ENCODE measurements at places on chromosomes 2 and 18.

- DNase-seq, result no peak
Observed at GRCh38 chr2:170847716-170848115, 31.0 kb downstream of the GAD1 start.

DNA sequence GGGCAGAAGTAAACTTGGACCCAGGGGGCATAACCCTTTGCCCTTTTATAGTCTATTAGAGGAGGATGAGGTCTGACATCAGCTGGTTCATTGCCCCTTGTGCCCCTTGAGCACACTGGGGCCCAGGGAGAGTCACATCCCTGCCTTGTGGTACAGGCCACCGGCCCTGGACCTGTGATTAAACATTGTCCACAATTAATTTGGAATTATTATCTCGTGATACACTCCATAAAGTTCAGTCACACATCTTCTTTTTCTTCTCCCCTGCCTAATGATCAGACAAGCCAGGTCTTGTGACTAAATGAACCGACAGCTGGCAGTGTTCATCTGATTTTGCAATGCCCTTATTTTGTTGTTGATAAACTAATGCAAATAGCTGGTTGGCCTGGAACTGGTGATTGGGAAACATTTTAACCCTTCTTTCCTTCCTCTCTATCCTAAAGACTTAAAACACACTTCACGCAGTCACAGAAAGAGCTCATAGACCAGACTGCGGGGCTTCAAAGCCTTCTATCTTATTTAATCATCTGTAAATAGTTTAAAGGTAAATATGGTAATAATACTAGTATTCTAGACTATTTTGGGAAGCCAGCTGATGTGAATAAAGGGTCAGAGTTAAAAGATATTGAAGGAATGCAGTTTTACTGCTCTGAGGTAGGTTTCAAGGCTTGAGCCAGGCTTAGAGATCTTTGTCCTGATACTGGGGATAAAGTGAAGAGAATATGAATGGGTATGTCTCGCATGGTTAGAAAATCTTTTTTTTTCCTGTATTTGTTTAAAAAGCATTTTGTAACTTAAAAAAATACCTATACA is 13.4 kb downstream of the IL1R1 start:
- no peak for DNase-seq

- DNase-seq, result no peak
Observed at GRCh38 chr2:236303935-236304334, 39.7 kb upstream of the ASB18 start.

DNA sequence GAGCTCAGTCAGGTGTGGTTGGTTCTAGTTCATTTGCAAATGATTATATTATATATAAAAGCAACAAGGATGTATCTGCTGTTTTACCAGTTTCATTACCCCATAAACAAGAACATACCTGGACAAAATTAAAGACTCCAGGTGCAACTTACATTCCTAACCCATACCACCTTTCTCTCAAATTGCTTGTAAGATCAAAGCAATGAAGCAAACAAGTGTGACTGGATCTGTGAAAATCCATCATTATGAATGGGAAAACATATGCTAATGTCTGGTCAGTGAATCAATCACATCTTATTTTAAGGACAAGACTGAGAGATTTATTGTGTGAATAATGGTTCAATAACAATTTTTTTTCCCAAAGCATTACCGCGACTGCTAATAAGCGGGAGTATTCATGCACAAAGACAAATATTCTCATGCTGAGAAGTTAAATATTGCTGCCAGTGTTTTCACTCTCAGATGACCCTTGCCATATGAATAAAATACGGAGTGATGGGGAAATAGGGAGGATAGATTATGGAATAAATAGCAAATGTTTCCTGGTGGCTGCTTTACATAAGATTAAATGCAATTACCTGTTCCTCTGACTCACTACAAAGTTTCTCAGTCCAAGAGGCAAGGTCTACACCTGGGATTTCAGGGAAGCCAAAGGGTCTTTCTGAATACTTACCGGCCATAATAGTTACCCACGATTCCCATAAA is 59.3 kb downstream of the WDR75 start:
- no peak for DNase-seq

GRCh38 chr2:125224188-125224587 is 1199.1 kb downstream of the CNTNAP5 start:
- DNase-seq, result no peak

DNA sequence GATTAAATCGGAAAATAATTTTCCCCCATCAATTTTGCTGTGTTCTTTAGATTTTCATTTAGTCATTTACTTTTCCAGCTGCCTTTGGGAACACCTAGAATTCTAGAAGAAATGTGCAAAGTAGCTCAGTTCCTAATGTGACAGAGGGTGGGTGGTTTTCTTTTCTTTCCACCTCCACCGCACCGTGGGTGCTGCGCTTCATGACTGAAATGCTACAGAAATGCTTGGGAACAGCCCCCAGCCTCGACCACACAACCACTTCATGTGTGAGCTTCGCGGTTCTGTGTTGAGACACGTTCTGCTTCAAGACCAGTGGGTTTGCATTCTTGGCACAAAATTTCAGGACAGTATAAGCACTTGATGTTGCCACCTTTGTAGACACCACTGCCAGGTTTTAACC is 30.9 kb downstream of the E2F6 start:
- no peak for DNase-seq

- no peak for DNase-seq
Observed at GRCh38 chr2:239468491-239469105, 67.8 kb upstream of the HDAC4 start.

- no peak for DNase-seq
Observed at GRCh38 chr2:71679491-71679890, 226.1 kb downstream of the DYSF start.

- DNase-seq, result no peak
Observed at GRCh38 chr2:207157162-207157481, 8.6 kb downstream of the KLF7 start.

GRCh38 chr2:60432035-60432601 is 121.3 kb downstream of the BCL11A start:
- DNase-seq, result no peak

GRCh38 chr2:109611467-109612095 is 2.2 kb downstream of the SEPTIN10 start:
- no peak for DNase-seq

GRCh38 chr18:57976230-57976773 is 67.7 kb upstream of the NEDD4L start:
- no peak for DNase-seq

- no peak for DNase-seq
Observed at GRCh38 chr2:79758042-79758441, 245.2 kb downstream of the CTNNA2 start.

DNA sequence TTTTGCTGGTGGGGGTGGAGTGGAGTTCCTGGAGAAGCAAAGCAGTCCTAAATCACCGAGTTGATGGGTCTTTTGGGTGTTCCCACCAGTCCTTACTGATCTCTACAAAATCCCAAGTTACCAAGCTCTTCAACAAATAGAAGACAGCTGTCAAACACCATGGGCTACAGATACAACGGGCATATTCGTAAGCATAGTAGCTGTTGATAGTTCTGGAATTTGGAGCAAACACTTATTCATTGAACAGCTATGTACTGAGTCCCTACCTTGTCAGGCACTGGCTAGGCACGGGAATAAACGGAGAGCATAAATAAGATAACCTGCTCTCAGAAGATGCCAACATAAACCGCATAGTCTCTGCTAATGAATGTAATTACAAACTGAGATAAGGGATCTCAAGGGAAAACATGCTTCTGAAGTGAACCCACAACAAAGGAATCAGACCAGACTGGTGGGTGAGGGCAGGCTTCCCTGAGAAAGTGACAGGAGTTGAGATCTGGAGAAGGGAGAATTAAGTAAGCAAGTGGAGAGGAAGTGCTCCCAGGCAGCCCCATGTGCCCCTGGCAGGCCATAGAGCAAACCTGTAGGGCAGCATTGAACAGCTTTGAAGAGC is 947 bp upstream of the ANKRD44 start:
- DNase-seq, result no peak

- DNase-seq, result no peak
Observed at GRCh38 chr2:188984065-188984491, 9.9 kb downstream of the COL3A1 start.

GRCh38 chr2:175807031-175807873 is 194.8 kb downstream of the LNPK start:
- no peak for DNase-seq

DNA sequence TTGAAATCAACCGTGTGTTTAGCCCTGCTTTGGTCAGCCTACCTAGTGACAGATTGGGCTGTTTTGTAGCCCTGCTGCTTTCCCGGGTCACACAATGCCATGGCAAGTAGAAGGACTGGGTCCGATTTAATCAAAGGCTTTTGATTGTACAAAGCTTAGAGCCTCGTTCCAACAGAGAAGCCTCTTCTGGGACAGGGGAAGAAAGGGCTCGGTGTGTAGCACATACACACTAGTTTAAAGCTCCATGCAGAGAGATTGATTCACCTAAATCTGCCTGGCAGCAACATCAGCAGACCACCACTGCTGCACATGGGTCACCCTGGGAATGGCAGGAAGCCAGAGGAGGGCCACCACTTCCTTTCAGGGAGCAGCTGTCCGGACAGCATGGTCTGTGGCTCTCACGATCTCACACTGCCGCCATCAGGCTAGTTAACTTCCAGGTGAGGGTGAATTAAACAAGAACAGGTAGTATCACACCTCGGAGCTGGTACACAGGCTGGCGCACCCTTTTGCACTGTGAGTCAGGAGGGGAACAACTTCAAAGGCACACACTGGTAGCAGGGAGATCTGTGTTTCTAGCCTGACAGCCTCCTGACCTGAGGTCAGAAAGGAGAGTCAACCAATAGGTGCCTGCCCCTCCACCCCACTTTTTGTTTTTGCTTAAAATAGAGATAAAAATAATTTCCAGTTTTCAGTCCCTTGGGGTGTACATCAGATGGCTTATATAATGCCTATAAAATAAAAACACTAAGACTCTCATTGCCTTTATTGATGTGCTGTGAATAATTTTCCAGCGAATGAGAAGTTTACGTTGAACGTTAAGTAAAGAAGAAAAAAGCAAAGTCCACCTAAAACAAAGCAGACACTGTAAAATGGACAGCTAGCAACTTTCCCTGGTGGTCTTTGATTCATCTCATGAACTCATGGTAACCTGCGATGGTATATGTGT is 108.5 kb downstream of the CDCA7 start:
- no peak for DNase-seq

DNA sequence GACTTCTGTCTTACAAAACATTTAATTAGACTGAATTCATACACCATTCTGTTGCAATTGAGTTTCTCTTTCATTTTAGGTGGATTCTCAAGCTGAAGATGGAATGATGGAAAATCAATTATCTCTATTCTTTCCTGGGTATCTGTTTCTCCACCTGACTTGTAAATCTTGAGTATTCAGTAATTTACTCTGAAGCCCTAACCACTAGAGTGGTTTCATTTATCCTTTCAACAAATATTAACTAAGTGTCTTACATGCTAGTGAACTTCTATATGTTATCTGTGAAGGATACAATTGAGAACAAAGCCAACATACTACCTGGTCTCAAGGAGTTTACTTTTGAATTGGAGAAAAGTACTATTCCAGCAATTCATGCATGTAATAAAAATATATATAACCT is 94.1 kb upstream of the ZNF804A start:
- DNase-seq, result no peak

- DNase-seq, result no peak
Observed at GRCh38 chr2:111249806-111250205, 129.1 kb downstream of the BCL2L11 start.

GRCh38 chr2:168643979-168644378 is 158.5 kb upstream of the NOSTRIN start:
- no peak for DNase-seq

- no peak for DNase-seq
Observed at GRCh38 chr18:27887287-27887686, 289.6 kb downstream of the CDH2 start.

DNA sequence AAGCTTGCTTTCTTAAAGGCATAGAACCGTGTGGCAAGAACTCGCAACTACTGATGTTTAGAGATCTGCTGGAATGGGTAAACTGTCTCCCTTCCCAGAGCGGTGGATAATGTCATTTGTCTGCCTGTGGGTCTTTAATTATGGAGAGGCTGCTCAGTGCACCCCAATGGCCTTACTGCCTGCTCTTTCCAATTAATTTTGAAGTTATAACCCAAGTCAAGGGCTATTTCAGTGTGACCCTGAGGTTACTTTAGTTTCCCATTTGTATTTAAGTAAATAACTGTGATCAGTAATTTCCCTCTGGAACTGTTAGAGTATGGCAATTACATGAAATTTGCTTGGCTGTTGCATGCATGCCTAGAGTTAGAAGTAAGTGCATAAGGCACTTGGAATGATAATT is 48.9 kb upstream of the LYPD6 start:
- DNase-seq, result no peak

DNA sequence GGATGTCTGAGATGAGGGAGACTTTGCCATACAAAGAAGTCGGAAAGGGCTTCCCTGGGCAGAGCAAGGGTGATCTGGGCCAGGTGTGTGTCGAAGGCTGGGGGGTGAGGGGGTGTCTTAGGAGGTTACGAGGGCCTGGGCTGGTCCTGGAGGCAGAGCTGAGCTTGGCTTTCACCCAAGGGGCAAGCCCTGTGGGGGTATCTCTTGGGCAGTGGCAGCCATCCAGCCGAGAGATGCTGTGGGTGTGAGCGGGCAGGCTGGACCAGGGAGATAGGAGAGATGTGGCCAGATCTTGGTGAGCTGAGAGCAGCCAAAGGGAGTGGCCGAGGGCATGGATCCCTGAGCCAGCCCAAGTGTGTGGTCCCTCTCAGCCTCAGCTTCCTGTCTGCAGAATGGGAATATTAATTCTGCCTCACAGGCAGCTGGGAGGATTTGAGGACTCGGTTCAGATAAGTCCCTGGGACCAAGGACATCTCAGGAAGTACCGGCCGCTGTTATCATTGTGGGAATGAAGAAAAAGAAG is 33.0 kb downstream of the MAL start:
- no peak for DNase-seq

- no peak for DNase-seq
Observed at GRCh38 chr2:32835148-32835547, 111.6 kb upstream of the LTBP1 start.

- no peak for DNase-seq
Observed at GRCh38 chr2:92074549-92074898, 2796.7 kb upstream of the TEKT4 start.

- DNase-seq, result no peak
Observed at GRCh38 chr2:54680397-54681041, 42.9 kb upstream of the EML6 start.

- DNase-seq, result no peak
Observed at GRCh38 chr2:83191316-83191715, 1267.8 kb downstream of the SUCLG1 start.

GRCh38 chr18:68152770-68153169 is 562.1 kb downstream of the TMX3 start:
- DNase-seq, result no peak

DNA sequence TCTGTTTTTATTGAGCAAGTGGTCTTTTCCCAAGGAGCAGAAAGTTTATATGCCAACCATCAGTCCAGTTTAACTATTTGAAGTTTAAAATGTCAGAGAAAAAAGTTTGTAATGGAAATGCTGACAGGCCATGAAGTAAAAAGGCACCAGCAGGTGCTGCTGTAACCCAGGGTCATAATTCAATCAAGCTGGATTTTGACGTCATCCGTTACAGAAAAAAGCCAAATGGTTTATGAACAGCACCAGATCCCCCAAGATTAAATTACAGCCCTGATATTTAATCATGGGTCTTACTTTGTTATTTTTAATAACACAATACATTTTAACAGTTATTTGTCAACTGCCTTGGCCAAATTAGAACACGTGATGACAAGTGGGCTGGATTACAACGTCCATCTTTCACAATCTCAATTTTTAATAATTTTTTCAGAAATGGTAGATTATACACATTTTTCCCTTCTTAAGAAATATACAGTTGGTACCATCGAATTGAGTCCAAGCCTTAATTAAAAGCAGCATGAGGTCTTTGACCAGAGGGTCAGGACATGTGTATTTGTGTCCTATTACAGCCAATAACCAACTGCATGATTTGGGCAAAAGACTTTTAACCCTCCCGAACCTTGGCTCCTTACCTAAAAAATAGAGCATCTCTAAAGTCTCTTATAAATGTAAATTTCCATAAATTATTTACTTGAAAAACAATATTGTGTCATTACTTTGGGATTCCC is 10.0 kb downstream of the TCF4 start:
- DNase-seq, result no peak
